Progenitor cell of endocrine pancreas (in vitro differentiated cells): ENCODE measurements at places on chromosomes 1 and 21. TPM values are rescaled to one million over a fixed set of nuclear protein-coding genes. Genes with fewer than 3 reads are reported as not detected.

SLC6A17 gene
- 0.11 TPM in 1 of 2 replicates, not detected in the other for total RNA-seq

ZBTB8OS gene
- total RNA-seq, result 49.4 and 50.1 TPM in 2 replicates

CD84 gene
- total RNA-seq, result not detected in 2 replicates

PPP1R12B gene
- total RNA-seq, result 41.1 and 44.9 TPM in 2 replicates

IGSF5 gene
- 0.22 and 0.33 TPM in 2 replicates for total RNA-seq

ZFP69 gene
- total RNA-seq, result 4.6 and 5.2 TPM in 2 replicates

GRCh38 chr1:206472886-206473285, 2.6 kb downstream of the IKBKE start:
- DNase-seq, result no peak

- DNase-seq, result no peak
Observed at GRCh38 chr1:45038661-45039364, 26.8 kb downstream of the UROD start.

DNA sequence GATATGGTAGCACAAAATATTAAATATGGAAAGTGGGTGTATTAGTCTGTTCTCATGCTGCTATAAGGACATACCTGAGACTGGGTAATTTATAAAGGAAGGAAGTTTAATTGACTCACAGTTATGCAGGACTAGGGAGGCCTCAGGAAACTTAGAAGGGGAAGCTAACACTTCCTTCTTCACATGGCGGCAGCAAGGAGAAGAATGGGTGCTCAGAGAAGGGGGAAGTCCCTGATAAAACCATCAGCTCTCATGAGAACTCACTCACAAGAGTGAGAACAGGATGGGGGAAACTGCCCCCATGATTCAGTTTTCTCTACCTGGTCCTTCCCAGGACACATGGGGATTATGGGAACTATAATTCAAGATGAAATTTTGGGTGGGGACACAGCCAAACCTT, 15.8 kb upstream of the BACE2 start:
- no peak for DNase-seq

- DNase-seq, result no peak
Observed at GRCh38 chr1:40621821-40622450, 43.5 kb downstream of the RIMS3 start.

GRCh38 chr1:35808450-35809113, 766 bp downstream of the AGO4 start:
- peak; percentile 11 for DNase-seq
